HFFc6 (cell line): ENCODE measurements at places on chromosomes 11 and 22. TPM values are rescaled to one million over a fixed set of nuclear protein-coding genes. Genes with fewer than 3 reads are reported as not detected.

DNA sequence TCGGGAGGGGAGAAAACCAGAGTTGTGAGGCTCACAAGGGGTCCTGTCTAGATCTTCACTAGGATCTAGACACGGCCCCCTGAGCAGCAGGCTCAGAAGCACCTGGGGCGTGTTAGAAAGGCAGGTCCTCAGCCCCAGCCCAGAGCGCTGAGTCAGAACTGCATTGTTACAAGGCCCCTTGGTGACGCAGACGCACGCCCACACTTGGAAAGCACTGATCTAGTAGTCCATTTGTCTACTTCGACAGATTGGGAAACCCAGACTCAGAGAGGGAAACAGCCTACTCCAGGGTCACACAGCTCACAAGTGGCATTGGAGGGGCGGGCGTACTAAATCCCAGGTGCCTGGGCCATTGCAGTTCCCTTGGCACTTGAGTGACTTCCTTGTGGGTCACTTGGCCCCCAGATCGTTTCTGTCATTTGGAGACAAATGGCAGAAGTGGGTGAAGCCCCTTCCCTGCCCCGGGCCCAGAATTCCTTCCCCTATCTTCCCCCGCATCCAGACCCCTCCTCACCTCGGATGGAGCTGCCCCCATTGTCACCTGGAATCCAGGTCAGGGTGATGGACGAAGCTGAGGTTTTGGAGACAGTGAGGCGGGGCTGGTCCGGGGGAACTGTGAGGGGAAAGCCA lies 110.8 kb downstream of the CEP164 start:
- no peak for DNase-seq
- no peak overlapping the region for H3K4me3 ChIP-seq
- no peak overlapping the region for H3K27ac ChIP-seq

DNA sequence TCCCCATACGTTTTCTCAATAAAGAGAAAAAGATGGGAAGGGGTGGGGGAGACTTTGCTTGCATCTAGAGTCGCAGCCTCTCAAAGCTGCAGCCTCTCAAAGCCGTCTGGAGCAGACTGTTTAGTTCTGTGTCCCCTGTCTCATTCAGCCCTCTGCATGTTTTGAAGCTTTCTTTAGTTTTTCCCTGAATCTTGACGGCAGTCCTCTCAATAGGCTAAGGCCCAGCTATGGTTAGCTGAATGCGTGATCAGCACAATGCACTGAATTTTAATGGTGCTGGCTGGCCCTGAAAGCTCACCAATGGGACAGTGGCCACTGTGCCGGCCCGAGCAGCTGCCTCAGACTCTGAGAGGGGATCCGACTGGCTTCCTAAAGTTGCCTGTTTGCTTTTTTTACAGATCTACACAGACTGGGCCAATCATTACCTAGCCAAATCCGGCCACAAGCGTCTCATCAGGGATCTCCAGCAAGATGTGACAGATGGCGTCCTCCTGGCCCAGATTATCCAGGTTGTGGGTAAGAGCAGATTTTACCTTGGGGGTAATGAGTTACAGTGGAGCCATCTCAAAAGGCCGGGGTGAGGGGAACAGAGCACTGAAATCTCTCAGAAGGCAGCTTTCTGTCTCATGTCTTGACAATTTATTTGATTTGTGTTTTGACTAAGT lies 119.6 kb downstream of the NAV2 start:
- H3K27ac ChIP-seq = no peak overlapping the region
- DNase-seq = no peak
- no peak overlapping the region for H3K4me3 ChIP-seq
- no peaks in the 10 kb centered on the region; the same call in 1 of the 2 replicates for H3K27me3 ChIP-seq
- peaks cover 48% of the 10 kb centered on the region for H3K36me3 ChIP-seq

DNA sequence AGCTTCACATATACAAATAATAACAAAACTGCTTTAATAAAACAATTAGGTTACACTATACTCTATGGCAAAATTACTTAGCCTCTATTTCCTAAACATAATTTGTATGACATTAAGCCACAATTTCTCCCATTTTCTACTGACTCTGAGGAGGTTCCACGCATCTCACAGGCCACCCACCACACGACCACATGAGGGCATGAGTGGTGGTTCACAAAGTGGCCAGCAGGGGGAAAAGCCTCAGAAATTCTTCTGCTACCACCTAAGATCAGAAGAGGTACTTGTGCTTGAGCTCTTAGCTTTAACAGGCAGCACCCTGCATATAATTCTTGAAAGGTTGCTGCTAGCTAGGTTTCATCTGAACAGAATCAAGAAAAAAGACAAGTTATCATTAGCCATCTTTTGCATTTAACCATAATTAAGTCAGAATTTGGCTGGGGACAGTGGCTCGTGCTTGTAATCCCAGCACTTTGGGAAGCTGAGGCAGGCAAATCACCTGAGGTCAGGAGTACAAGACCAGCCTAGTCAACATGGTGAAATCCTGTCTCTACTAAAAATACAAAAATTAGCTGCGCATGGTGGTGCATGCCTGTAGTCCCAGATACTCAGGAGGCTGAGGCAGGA lies 7.7 kb downstream of the LPXN start:
- peak; percentile 39 for DNase-seq
- no peak overlapping the region for H3K4me3 ChIP-seq
- H3K27me3 ChIP-seq = no peaks in the 10 kb centered on the region
- H3K36me3 ChIP-seq = peaks cover 42% of the 10 kb centered on the region
- peaks cover 59% of the 10 kb centered on the region for H3K4me1 ChIP-seq
- H3K27ac ChIP-seq = peak overlapping the region; percentile 10

DNA sequence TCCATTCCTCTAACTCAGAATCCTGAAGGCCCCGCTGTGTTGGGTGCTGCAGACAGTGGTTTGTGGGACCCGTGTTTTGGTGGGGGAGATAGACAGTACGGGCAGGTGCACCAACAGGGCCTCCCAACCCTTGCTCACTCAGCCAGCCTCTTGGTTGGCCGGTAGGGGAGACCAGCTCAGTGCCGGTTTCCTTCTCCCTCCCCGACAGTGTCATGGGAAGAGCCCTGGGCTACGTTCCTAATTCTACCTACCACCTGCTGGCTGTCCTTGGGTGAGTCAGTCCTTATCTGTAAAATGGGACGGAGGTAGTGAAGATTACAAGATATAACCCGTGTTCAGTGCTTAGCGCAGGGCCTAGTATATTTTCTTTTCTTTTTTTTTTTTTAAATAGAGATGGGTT lies 5.9 kb downstream of the TMEM134 start:
- DNase-seq = no peak
- H3K27me3 ChIP-seq = peaks cover 2% of the 10 kb centered on the region
- H3K27ac ChIP-seq = no peak overlapping the region
- H3K4me3 ChIP-seq = no peak overlapping the region
- H3K36me3 ChIP-seq = peaks cover 4% of the 10 kb centered on the region; the same call in 1 of the 2 replicates

DNA sequence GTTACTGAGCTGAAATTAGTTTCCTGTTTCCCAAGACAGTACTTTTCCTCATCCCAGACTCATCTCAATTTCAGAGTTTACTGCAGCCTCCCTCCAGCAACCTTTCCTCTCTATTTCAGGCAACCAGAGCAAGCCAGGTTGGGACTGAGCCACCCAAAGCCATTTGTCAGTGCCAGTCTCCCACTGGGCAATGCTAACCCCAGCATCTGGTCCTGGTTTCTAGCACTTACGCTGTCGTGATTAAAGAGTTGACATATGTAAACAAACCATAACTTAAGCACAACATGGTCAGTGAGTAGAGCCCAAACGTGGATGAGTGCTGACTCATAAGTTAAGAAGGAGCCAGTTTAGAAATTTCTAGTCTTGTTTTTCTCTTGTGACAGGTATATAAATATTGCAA lies 119.6 kb upstream of the BLID start:
- H3K27me3 ChIP-seq = peaks cover 2% of the 10 kb centered on the region; the same call in 1 of the 2 replicates
- H3K4me1 ChIP-seq = peaks cover 39% of the 10 kb centered on the region
- peaks cover 16% of the 10 kb centered on the region for H3K36me3 ChIP-seq

The PAMR1 gene
- total RNA-seq = 158 to 209 TPM (median 172 TPM) in 3 replicates

The CRACR2B gene
- total RNA-seq = 1.3 to 1.8 TPM (median 1.4 TPM) in 3 replicates

The CABP4 gene
- not detected in 3 replicates for total RNA-seq

The KRTAP5-7 gene
- not detected in 3 replicates for total RNA-seq
